HT1080 (cell line): ENCODE measurements at places on chromosomes 2 and 18. TPM values are rescaled to one million over a fixed set of nuclear protein-coding genes. Genes with fewer than 3 reads are reported as not detected.

Gene REG3A
- not detected in 2 replicates for total RNA-seq

Gene CIAO1
- total RNA-seq = 135 and 136 TPM in 2 replicates

Gene PROM2
- total RNA-seq = not detected in 2 replicates

Gene INSIG2
- total RNA-seq = 4.8 and 9.2 TPM in 2 replicates

Gene SYT4
- not detected in 2 replicates for total RNA-seq

Gene ZSWIM2
- not detected in 2 replicates for total RNA-seq

Gene FKBP1B
- 0.56 and 0.63 TPM in 2 replicates for total RNA-seq

GRCh38 chr2:57373530-57373929 lies 673.1 kb upstream of the VRK2 start:
- peak; percentile 80 for DNase-seq

DNA sequence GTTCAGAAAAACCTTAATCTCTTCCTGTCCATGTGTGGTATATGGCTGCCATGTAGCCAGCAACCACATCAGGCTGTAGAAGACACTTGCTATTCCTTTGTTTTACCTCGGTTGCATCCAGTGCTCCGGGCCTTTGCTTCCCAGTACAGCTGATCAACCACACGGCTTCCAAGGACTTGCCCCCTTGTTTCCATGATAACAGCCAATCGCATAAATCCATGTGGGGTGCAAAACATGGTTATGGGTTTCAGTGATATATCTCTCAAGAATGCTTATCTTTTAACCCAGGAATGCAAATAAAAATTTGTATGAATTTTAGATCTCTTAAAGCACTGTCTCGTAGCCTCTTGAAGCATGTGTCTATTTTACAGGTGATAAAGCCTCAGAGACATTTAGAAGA lies 118.3 kb downstream of the MGAT5 start:
- DNase-seq = no peak

GRCh38 chr2:112061840-112062239 lies 6.8 kb downstream of the TMEM87B start:
- DNase-seq = no peak

GRCh38 chr2:8452979-8453903 lies 228.6 kb upstream of the ID2 start:
- DNase-seq = no peak

DNA sequence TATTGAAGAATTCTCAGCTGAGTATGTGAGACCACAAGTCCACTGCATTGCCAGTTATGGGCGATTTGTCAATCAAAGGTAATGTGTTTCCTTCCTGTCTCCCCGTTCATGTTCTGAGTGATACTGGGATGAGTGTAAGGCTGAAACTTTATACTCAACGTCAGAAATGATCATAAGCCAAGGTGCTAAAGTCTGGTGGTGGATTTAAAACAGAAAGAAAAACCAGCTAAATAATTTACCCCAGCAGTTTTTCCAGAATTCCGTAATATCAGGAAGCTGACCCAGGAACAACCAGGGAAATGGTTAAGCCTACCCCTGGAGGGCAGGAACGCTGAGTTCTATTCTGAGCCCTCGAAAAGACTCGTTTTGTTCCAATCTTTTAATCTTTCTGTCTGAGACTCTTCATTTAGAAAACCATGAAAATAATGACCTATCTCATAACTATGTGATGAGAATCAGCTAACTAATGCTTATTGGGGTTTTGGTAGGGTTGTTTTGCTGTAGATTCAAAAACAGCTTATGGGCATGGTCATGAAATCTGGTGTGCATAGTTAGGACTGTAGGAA lies 149.6 kb downstream of the LAMA3 start:
- peak; percentile 81 for DNase-seq

DNA sequence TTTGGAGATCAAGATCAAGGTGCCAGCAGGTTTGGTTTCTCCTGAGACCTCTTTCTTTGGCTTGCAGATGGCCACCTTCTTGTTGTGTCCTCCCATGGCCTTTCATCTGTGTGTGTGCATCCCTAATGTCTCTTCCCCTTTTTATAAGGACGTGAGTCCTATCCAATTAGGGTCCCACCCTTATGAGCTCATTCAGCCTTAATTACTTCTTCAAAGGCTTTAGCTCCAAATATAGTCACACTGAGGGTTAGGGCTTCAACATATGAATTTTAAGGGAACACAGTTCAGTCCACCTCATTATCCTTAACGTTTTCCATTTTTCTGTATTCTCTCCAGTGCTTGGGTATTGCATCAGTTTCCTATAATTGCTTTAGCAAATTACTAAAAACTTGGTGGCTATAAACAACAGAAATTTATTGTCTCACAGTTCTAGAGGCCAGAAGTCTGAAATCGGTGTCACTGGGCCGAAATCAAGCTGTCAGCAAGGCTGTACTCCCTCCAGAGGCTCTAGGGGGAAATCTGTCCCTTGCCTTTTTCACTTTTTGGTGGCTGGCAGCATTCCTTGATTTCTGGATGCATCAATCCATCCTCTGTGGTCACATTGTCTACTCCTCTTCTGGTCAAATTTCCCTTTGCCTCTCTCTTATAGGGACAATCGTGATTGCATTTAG lies 34.1 kb downstream of the CDC42EP3 start:
- DNase-seq = no peak

DNA sequence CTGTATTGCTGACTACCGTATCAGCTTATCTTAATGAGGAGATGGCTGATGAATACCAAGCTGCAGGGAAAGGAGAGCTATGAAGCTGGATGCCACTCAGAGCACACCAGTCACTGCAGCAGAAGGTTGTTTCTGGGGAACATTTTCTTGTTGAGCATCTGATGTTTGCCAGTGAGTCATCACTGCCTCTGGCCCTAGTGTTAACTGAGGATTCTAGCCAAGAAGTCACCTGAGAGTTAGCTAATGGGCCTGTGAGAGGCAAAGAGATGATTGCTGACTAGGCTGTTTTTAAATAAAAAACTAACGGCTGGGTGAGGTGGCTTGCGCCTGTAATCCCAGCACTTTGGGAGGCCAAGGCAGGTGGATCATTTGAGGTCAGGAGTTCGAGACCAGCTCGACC lies 37.9 kb downstream of the CCDC150 start:
- DNase-seq = peak; percentile 61

- peak; percentile 49 for DNase-seq
Measured at GRCh38 chr2:163734881-163735684, 725 bp downstream of the FIGN start.

- no peak for DNase-seq
Measured at GRCh38 chr2:42071791-42072190, 24.0 kb downstream of the PKDCC start.

- no peak for DNase-seq
Measured at GRCh38 chr2:230865307-230865765, 594 bp downstream of the ITM2C start.

DNA sequence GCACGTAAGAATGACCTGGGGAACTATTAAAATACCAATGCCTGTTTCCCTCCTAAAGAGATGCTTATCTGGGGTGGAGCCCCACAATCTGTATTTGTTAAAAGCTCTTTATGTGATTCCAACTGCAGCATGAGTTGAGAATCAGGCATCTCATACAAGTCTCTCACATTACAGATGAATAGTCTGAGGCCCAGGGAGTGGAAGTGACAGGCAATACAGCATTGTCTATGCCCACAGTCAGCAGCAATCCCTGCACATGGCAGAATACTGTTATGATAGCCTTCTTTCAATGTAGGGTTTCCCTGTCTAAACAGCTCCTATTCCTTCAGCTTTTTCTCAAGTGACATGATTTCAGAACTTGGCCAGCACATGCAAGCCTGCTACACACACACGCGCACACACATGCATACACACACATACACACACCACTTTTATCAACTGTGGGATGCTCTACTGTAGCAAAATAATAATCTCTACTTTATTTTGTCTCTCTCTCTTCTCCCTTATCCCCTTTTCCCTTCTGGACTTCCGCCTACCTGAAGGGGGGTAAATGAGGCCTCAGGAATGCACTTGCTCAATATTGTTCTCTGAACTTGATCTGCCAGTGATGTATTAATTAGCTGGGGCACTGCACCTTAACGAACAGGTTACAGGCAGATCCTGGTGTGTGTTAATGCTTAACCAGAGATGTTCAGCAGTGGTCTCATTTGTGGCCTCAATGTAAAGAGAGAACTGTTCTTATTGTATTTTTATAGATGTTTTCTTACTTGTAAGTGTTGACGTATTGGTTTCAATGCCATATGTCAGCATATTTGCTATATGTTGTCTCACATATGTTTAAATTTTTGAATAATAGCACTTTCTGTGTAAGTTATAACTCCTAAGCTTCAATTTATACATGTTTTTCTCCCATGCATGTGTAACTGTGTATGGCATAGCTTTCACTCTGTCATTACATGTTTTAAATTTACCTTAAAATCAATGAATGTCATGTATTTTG lies 116.0 kb downstream of the SETBP1 start:
- no peak for DNase-seq

GRCh38 chr2:212145121-212145520 lies 393.5 kb downstream of the ERBB4 start:
- DNase-seq = peak; percentile 32

DNA sequence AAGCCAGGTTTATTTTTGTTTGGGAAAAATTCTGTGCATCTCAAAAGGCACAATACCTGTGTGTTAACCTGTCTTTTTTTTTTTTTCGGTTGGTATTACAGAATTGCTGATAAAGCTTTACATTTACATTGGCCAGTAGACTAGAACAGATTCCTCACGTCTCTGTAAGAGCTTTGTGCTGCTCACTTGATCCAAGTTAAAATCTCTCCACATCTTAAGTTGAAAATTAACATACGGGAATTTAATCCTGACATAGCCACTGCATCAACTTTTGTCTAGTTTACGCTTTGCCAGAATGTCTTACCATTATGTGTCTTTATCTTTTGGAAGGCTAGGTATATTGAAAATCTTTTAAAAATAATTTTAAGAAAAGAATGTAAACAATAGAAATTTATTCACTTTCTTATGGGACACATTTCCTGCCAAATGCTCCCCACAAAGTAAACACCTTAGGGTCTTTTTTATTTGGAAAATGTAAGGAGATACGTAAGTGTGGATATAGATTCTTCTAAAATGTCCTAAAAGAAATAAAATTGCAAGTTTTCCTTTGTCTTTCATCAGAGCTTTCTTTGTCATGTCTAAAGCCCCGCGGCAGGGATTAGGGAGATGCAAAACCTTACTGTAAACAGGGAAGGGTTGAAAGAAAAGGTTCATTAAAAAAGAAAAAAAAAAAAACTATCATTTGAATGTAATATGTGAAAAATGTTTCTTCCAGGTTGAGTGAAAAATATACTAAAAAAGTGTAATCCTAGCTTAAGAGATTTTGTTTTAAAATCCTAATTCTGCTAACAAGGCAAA lies 912.8 kb downstream of the NRXN1 start:
- no peak for DNase-seq

GRCh38 chr2:136935119-136935518 lies 169.8 kb downstream of the THSD7B start:
- DNase-seq = no peak

DNA sequence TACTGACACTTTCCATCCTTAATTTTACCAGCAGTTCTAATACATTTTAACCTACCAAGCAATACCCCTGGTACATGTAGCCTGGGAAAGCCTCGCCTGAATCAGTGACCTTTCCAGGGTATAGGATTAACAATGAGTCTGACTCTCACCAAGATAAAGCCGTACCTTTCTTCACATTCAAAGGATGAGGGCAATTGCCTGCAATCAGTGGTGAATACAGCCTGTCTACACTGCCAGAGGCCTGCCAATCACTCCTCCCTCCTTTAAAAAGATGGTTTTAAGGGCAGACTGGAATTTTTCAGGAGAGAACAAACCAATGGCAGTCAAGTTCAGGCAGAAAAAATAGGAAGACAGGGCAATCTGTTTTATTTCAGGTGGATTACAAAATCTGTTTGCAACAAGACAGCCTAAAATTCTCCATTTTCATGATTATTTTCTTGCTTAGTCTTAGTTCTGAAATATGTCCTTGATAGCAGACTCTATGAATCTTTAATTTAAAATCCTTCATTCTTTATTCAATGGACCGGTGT lies 4.8 kb downstream of the EPHA4 start:
- DNase-seq = no peak
